ENCODE measurements at places on chromosomes 2 and 18.

GRCh38 chr2:66574701-66575624, 140.0 kb downstream of the MEIS1 start:
- DNase-seq, result peak; percentile 86

- no peak for DNase-seq
Measured at GRCh38 chr18:54926593-54927325, 32.5 kb downstream of the CCDC68 start.

GRCh38 chr2:176395273-176395854, 126.1 kb downstream of the MTX2 start:
- DNase-seq, result no peak

- DNase-seq, result no peak
Measured at GRCh38 chr18:54388203-54389142, 30.8 kb downstream of the C18orf54 start.

DNA sequence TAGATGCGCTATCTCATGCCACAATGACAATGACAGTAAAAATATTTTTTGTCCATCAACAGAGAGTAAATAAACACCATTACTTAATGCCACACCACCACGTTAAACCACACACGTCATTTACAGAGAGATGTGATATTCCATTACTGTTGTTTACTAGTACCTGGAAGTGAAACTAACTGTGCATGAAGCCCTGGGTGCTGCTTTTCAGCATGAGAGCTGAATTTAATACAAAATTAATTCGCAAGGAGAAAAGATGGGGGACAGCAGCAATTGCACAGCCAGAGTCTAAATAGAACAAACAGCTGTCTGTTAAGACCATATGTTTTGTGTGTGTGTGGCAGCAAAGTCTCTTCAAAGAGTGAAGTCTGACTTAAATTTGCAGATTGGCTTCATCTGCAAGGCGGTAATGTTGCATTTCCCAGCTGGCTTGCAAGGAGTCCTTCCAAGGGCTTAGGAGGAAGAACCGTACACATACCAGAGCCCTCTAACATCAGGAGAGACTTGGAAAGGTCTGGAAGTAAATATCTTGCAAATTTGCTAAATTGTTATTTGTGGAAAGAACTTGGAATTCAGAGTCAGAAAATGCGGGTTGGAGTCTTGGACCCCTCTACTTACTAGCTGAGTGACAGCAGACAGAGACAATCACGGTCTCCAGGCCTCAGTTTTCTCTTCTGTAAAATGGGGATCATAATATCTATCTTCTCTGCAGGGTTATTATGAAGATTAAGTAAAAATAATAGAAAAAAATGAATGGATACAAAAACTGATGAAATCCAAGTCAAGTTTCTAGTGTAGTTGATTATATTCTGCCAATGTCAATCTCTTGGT, 127.6 kb downstream of the ALPK2 start:
- no peak for DNase-seq

DNA sequence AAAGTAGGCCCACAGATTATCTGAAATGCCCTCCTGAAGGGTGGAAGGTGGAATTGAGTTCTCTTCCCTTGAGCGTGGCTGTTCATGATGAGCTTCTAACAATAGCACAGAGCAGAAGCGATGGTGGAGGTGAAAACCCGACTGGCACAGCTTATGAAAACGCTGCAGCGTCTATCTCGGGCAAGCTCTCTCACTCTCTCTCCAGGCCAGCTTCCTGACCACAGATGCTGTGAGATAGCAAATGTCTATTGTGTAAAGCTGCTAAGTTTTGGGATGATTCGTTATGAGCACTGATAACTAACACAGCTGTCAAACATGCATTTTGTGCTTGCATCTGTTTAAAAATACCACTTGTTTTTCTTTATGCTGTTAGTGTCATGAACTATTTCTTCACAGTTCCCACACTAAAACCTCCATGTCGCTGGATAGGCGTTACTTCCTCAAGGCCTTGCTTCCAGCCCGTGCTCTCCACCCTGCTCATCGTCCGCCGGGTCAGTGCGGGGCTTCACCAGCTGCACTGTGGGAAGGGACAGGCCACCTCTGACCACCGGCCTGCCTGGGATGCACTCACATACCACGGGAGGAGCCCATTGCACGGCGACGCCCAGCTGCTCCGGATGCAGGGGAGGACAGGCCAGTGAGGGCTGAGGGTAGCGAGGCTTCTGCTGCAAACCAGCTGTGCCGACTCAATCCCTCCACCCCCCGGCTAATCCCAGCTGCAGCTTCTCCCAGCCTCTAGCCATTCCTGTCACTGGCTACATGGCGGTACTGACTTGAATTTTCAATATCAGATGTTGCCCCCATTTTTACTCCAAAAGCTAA, 60.0 kb upstream of the OTOS start:
- no peak for DNase-seq

- no peak for DNase-seq
Measured at GRCh38 chr2:197486175-197486574, 13.5 kb downstream of the HSPD1 start.

DNA sequence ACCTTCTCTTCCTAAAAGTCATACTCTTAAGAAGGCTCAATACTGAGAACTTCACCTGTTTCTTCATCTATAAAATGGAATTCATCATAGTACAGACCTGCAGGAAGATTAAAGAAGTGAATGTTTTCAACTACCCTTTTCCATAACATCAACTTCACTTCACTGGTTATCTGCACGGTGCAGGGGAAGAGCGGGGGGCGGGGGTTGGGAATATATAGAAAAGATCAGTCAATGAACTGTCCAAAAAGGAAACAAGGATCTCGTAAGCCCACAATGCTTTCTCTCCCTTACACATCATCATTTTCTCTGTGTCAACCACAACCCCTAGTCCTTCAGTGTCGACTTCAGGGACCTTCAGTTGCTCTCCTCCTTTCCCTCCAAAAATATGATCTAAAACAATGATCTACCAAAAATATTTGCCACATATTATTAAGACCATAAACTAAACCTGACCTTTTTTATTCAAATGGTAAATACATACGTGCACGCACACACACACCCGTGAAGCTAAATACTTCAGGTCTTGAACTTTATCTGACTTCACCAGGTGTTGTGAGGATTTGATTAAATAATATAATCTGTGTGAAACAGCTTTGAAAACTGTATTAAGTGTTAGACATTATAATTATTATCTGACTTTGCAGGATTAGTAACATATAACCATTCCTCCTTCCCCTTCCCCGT, 4.9 kb downstream of the MBOAT2 start:
- DNase-seq, result no peak

DNA sequence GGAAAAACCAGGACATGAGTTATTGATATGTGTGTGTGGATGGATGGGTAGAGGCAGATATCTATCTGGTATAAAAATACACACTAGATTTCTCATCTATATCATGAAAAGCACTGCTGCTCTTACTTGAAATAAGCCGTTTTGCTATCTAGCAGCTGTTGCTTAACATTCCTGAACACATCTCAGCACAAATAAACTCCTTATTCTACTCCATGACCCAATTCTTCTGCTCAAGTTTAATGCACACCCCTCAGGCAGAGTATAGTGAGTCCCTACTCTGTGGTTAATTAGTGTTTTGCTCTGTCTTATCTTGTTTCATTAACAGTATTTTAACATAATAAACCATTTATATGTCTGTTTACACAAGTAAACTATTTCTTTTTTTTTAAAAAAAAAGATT, 134.2 kb downstream of the CBLN2 start:
- no peak for DNase-seq

DNA sequence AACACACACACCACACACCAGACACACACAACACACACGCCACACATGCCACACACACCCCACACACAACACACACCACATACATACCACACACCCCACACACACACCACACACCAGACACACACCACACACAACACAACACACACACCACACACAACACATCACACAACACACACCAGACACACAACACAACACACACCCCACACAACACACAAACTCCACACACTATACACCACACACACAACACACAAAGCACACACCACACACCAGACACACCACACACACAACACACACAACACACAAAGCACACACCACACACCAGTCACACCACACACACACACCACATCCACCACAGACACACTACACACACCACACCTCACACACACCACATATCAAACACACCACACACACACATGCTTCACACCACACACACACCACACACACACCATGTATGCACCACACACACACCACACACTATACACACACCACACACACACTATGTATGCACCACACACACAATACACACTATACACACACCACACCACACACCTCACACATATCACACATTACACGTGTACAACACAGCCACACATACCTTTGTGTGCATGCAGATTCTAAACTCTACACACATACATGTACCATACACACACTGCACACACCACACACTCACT, 72.2 kb downstream of the TMEM18 start:
- DNase-seq, result no peak

DNA sequence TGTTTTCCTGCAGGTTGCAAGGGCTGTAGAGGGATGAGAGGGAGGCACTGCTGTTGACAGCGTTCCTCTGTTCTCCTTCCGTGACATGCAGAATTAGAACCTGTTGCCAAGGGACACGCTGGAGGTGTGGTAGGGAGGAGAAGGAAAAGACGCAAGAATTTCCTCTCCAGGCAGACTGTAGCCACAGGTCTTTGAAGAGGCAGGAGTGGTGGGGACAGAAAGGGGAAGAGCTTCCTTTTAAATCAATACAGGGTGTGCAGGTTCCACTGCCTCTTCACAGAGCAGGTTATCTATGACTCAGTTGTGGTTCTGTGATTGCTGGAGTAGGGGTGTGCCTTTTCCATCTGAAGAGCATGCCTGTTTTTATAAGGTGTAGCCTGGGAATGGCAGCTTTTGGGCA, 133.0 kb downstream of the WDSUB1 start:
- DNase-seq, result no peak

- DNase-seq, result no peak
Measured at GRCh38 chr2:120710256-120710655, 25.4 kb upstream of the GLI2 start.

DNA sequence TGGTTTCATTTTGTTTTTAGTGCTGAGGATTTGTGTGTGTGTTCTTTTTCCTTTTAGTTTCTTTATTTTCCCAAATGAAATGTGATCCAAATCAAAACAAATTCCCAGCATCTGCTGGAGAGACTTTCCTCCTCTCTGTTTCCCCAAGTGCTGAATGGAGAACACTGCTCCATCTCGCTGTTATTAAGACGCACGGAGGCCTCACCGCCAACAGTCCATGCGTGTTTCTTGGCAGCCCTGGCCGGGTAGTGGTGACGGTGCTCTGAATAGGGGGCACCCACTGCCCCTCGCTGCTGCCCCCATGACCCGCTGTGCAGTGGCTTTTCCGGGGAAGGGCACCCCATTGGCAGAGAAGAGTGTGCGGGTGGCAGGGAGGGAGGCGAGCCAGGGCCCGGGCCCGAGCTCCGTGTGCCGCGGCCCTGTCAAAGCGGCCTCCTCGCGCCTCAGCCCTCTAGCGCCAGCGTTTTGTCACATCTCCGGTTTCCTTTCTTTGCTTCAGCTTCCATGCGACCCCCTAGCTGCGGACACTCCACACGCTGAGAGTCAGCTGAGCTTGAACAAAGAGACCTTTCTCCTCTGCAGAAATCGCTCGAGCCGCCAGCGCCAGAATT, 473.7 kb upstream of the SALL3 start:
- DNase-seq, result peak; percentile 64

- DNase-seq, result no peak
Measured at GRCh38 chr2:146677280-146677679, 1167.5 kb upstream of the ACVR2A start.

DNA sequence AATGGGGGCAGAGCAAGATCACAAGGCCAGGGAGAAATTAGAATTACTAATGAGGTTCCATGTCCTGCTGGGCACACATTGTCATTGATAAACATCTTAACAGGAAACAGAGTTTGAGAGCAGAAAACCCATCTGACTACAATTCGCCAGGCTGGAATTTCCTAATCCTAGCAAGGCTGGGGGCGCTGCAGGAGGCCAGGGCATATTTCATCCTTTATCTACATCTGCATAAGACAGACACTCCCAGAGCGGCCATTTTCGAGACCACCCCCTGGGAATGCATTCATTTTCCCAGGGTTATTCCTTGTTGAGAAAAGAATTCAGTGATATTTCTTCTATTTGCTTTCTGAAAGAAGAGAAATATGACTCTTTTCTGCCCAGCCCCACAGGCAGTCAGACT, 152.7 kb downstream of the SUCLG1 start:
- DNase-seq, result no peak

DNA sequence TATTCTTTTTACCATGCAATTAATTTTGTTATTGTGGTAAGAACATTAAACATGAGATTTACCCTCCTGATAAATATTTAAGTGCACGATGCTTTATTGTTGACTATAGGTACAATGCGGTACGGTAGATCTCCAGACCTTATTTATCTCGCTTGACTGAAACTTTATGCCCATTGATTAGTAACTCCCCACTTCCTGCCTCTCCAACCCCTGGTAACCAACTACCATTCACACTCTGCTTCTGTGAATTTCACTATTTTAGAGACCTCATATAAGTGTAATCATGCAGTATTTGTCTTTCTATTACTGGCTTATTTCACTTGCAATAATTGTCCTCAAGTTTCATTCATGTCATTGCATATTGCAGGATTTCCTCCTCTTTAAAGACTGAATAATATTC, 195.7 kb upstream of the ID2 start:
- DNase-seq, result no peak

DNA sequence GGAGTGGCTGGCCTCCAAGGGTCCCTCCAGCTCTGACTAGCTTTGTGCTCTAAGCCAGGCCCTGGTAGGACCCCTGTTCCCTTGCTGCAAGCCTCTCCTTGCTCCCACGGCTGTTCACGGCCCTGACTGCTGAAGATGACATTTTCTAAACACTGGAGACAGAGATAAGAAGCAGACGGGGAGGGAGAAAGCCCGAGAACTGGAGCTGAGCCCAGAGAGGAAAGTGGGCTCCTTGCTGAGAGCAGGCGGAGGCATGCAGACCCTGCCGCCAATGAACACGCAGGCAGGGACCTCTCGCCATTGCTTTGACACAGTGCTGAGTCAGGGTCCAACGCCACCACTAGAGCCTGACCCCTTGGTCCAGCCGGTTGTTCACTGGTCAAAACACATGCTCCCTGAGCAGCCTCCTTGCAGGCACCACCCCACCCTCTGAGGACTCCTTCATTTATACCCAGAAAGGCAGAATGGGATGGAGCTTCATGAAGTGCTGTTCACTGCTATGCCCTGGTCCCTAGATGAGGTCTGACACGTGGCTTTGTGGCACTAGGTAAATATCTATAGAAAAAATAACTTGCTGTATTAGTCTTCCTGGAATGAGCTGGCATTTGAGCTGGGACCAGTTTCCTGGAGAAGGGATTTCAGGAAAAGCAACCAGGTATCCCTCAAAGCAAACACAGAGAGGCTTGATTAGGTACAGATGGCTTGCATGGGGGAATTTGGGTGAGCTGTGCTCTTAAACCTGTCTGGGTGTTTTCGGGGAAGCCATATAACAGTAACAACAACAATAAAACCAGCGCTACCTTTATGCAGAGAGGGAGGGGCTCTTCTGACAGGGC, 65.7 kb downstream of the MCFD2 start:
- DNase-seq, result no peak

GRCh38 chr2:12636837-12637581, 79.7 kb upstream of the TRIB2 start:
- DNase-seq, result no peak
